ENCODE measurements at places on chromosomes 6 and 20. TPM values are rescaled to one million over a fixed set of nuclear protein-coding genes. Genes with fewer than 3 reads are reported as not detected.

GRCh38 chr6:3788408-3789017 is 37.0 kb upstream of the PXDC1 start:
- H3K36me3 ChIP-seq = no peaks in the 10 kb centered on the region
- no peak overlapping the region for H3K27ac ChIP-seq
- DNase-seq = no peak
- H3K4me3 ChIP-seq = no peak overlapping the region
- no peaks in the 10 kb centered on the region for H3K27me3 ChIP-seq

- no peaks in the 10 kb centered on the region for H3K4me1 ChIP-seq
- no peaks in the 10 kb centered on the region for H3K27me3 ChIP-seq
- no peaks in the 10 kb centered on the region for H3K36me3 ChIP-seq
- H3K4me3 ChIP-seq = no peak overlapping the region
Measured at GRCh38 chr6:153437193-153437592, 306.1 kb upstream of the RGS17 start.

DNA sequence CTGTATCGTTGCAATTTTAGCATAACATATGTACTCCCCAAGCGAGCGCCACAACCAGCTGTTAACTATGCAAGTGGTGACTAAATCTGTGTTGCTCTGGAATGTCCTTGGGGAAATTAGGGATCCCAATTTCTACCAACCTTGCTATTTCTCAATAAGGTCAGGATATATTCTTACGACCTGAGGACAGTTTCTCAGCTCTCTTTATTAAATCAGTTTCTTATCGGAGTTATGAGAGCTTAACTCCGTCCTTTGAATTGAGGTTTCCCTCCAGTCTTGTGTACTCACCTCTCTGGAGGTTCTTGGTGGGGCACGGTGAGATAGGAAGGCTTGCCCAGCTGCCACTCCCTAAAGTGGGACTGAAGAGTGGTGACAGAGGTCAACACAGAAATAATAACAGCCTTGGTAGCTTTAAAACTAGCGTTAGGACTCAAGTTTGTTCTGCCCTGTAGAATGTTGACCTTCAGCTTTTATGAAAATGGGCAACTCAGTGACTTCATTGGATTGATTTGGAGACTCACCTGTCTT is 694 bp downstream of the MRPS18B start:
- DNase-seq = no peak
- H3K27me3 ChIP-seq = no peaks in the 10 kb centered on the region
- H3K36me3 ChIP-seq = peaks cover 39% of the 10 kb centered on the region
- peak overlapping the region; percentile 74 for H3K4me3 ChIP-seq
- peak overlapping the region; percentile 98 for H3K27ac ChIP-seq

The MMUT gene
- total RNA-seq = 8.4 TPM

The CALHM5 gene
- 0.80 TPM for total RNA-seq

- no peaks in the 10 kb centered on the region for H3K27me3 ChIP-seq
- H3K27ac ChIP-seq = peak overlapping the region; percentile 68
- peaks cover 23% of the 10 kb centered on the region for H3K4me1 ChIP-seq
- H3K4me3 ChIP-seq = no peak overlapping the region
- peak; percentile 69 for DNase-seq
Measured at GRCh38 chr6:155493694-155494143, 38.1 kb upstream of the NOX3 start.

The DNMT3B gene
- total RNA-seq = 2.1 TPM

Measured in upper lobe of left lung (tissue), 6 donors.